ENCODE measurements at places on chromosomes 7 and 10.

GRCh38 chr10:127227663-127228062 lies 31.3 kb upstream of the INSYN2A start:
- DNase-seq, result no peak

DNA sequence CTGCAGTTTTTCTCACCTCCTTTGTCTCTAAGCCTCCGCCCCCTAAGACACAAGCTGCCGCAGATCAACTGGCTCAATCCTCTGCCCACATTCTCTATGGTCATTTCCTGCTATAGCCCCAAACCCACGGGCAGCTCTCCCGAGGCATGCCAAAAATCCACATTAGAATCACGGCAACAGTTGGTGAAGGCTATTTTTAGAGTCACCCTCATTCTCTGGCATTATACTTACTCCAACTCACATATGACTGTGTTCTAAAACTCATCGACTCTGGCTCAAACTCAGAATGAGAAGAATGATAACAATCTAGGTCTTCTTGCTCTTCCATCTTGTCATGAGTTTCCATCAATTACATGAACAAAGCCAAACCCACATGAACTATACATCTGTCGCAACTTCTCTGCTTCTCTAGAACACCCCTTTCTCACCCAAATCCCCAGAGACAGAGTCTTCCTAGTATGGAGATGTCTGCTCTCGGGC lies 10.9 kb upstream of the KIAA1549 start:
- DNase-seq, result no peak

- no peak for DNase-seq
Measured at GRCh38 chr7:38215115-38215514, 37.1 kb downstream of the STARD3NL start.

DNA sequence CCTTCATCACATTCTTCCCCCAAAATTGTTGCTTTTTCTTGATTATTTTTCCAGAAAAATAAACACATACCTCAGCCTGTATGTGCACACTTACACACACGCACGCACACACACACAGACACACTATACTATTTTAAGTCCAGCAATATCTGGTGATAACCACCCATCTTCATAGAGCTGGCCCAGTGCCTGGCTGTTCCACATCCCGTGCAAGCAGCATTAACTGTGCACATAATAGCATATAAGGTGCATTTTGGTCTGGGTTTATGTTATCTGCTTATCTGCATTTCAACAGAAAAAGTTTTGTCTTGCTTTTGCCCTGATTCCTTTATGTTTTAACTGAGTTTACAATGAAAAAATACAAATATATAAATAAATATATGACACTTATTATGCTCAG lies 143.1 kb upstream of the KLF6 start:
- no peak for DNase-seq

- DNase-seq, result no peak
Measured at GRCh38 chr10:104589431-104589830, 51.7 kb upstream of the SORCS3 start.

GRCh38 chr7:20402747-20403230 lies 72.1 kb downstream of the ITGB8 start:
- DNase-seq, result no peak

DNA sequence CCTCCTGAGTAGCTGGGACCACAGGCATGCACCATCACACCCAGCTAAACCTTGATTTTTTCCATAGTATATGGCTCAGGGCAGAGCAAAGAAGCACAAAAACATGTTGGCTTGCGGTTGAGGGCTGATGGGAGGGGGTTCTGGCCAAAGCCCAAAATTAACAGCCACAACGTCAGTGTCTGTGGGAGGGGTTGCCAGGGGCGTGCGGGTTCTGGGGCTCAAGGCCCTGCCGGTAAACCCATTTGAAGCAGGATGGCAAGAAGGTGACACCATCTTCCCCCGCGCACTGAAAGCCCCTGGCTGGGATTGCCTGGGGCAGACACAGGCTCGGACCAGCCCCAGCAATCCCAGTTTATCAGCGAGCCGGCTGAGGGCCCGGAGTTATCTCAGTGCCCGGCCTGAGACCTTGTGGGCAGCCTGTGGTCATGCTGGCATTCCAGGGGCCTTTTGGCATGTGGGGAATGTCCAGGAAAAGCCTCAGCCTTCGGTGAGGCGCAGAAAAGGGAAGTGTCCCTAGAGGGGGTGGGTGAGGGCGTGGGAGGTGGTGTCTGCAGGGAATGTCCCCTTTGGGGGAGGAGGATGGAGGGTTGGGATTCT lies 167.7 kb upstream of the TNRC18 start:
- no peak for DNase-seq

- peak; percentile 54 for DNase-seq
Measured at GRCh38 chr7:16753102-16753931, at the start of gene TSPAN13. TSPAN13 (plus strand) TSS chr7:16753755; CDS start chr7:16753968, 213 bp downstream.

DNA sequence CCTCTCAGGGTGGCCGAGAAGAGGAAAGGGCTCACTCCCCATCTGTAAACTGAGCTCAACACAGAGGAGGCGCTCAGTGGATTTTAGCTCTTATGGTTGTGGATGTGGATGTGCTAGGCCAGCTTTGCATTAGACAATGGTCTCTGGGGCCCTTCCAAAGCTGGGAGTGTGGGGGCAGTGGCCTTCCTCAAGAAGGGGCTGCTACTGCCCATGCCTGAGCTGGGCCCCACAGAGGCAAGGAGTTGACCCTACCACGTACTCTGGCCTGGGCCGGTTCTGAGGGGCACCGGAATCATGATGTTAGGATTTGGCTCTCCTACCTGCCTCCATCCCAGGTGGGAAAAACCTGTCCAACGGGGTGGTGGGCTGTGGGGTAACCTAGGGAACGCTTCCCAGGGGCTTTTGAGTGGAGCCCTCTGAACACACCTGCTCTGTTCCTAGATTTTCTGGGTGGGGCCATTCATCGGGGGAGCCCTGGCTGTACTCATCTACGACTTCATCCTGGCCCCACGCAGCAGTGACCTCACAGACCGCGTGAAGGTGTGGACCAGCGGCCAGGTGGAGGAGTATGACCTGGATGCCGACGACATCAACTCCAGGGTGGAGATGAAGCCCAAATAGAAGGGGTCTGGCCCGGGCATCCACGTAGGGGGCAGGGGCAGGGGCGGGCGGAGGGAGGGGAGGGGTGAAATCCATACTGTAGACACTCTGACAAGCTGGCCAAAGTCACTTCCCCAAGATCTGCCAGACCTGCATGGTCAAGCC lies 11.5 kb downstream of the AQP1 start:
- DNase-seq, result no peak

DNA sequence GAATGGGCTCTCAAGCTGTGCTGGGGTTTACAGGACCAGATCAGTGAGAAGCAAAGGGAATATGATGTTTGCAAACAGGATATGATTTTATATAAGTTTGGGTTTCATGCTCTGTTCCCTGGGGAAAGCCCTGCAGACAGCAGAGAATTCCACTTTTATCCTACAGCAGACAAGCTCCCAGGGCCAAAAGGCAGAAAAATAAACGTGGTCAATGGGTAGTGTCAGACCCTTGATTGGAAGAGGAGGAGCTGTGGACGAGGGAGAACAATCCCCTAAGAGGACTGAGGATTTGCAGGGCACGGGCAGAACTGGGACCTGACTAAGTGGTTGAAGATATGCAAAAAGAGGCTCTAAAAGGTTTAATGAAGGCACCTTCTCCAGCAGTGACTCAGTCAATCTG lies 275.3 kb downstream of the HDAC9 start:
- no peak for DNase-seq
